Head of caudate nucleus (tissue), 42 donors: ENCODE measurements at places on chromosomes 2 and 18.

DNA sequence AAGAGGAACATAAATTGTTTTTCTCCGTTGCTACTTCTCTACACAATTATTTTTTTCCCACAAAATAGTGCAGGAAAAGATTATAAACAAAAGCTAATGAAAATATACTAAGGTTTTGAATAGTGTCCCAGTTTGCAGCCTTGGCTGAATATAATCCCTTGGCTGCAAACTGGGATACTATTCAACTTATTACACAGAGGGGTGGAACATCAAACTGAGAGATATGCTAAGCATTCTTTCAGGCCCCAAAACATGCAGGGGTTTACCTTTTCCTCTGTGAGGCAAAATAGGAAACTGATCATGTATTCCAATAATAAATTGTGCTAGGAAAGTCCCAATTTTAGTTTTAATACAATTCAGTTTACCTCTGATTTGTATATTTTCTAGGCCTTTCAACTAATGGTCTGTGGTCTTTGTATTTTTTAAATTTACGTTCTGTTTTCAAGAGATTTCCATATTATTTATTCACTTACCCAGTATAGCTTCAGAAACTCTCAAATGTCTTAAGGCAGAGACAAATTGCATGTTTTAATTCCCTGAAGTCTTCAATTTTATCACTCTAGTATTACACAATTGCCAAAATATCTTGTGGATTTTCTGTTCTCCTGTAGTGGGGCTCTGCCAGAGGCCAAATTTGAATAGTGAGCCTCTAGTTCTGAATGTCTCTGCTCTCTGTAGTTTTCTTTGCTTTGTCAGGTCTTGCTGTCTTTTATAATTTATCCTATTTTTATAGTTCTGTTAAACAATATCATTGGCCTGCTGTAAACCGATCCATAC, 63.9 kb downstream of the PPP1R1C start:
- DNase-seq = no peak

GRCh38 chr2:85843543-85843942, 45.2 kb downstream of the ST3GAL5 start:
- DNase-seq = no peak

DNA sequence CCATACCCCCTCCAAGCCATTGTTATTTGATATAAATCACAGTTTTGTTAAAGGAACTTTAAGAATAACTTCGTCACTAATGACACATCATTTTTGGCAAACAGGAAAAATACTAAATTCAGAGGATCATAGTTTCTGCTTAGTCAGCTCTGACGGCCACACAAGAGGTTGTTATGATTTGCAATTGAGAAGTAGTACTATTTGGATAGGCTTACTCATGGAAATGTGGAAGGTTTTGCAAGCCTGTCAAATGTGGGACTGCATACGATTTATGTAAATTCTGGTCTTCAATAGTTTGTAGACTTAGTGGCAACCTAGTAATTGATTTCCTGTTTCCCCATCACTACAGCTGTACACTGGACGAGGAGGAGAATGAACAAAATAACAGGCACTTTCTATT, 108.1 kb downstream of the ARHGEF33 start:
- no peak for DNase-seq

- no peak for DNase-seq
Observed at GRCh38 chr2:28419003-28419402, 26.3 kb downstream of the FOSL2 start.

- no peak for DNase-seq
Observed at GRCh38 chr18:986552-986951, 81.9 kb downstream of the ADCYAP1 start.

DNA sequence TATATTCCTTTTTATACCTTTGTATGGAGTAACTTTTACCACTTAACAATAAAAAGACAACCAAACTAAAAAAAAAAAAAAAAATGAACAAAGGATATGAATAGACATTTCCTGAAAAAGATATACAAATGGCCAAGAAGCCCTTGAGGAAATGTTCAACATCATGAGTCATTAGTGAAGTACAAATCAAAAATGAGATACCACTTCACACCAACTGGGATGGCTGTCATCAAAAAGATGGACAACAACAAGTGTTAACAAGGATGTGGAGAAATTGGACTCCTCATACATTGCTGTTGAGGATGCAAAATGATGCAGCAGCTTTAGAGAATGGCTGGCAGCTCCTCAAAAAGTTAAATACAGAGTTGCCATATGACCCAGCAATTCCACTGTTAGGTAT, 22.6 kb upstream of the SCYGR2 start:
- no peak for DNase-seq

- no peak for DNase-seq
Observed at GRCh38 chr2:99756059-99756458, 266.2 kb upstream of the REV1 start.

- no peak for DNase-seq
Observed at GRCh38 chr2:85017411-85018048, 46.6 kb downstream of the KCMF1 start.

DNA sequence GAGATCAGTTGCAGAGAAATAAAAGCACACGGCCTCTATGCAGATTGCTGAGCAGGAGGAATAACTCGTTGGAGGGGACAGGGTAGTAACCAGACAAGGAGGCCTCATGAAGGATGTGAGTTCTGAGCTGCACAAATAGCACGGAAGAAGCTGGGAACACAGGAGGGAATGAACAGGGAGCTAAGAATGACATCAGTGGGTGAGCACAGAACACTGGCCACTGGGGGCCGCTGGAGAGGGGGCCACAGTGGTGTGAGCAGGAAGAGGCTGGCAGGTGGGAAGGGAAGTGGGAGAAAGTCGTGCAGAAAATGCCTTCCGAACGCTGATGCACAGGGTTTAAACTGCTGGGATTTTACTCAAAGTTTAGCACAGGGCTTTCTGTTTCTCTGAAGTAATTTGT, 61.0 kb downstream of the ZAP70 start:
- DNase-seq = no peak

GRCh38 chr2:128584296-128584890, 265.7 kb upstream of the HS6ST1 start:
- DNase-seq = no peak

DNA sequence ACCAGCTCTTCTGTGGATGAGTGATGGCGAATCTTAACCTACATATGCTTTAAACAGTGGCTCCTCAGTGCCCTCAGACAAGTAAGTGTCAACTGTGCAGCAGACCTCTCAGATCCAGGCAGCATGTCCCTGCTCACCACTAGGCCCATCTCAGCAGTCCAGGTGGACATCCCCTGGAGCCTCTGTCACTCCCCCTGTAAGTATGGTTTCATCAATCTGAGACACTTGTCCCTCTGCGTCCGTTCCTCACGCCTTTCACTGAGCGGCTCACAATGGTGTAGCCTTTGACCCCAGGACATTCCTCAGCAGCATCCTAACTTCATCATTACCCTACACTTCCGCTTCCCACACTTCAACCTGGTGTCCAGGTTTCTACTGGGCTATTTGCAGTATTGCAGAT, 69.3 kb upstream of the RALBP1 start:
- DNase-seq = no peak

DNA sequence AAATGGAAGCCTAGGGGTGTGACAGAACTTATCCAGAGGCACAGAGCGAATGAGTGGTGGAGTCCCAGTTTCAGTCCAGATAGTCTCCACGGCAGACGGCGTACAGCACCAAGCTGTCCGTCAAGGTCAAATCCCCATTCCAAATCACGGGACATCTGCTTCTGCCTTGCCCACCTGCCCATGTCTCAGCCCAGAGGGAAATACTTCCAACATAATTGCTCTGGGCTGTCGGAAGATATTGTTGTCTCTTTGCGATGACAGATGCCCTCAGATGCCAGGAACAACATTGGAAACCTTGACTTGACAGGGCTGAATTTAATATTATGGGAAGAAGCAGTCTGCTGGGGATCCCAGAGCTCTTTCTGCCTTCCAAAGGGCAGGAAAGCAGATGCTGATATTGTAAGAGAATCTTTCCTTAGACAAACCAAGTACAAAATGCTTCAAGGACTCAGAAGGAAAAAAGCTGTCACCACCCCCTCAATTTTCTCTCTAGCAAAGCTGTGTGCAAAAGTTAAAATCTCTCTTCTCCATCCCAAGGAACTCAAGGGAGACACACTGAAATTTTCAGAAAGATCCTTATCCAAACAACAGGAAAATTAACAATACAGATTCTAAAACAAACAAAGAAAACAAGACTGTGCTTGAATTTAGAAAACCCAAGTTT, 364.0 kb downstream of the LRATD1 start:
- DNase-seq = no peak

- DNase-seq = no peak
Observed at GRCh38 chr2:175003875-175004729, 1.1 kb downstream of the CHN1 start.
